ENCODE measurements at places on chromosomes 5 and 9.

- no peak for DNase-seq
Observed at GRCh38 chr5:168317521-168318147, 26.2 kb downstream of the WWC1 start.

DNA sequence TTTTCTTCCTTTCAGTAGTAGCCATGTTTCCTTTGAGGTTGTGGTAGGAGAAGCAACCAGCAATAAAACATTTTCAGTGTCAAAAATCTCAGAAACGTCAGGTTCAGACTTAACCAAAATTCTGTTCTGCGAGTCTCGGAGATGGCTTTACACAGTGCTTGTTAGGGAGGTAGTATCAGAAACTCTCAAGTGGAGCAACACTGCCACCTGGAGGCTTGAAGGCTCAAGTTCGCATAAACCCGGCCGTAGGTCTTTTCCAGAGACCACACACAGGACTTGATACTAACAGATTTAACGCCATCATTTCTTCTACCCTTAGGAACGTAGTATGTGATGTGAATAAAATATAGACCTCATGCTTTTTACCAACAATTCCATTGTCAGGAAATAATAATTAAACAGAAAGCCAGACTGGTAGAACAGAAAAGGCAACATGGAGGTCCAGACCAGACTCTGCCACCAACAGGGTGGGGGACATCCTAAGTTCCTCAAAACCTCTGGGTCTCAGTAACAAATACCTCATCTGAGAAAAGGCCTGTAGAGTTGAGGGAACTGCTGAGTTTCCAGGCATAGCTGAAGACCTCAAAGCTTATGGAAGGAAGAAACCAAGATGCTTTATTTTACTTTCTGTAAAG is 8.5 kb downstream of the PTGER4 start:
- DNase-seq: no peak

DNA sequence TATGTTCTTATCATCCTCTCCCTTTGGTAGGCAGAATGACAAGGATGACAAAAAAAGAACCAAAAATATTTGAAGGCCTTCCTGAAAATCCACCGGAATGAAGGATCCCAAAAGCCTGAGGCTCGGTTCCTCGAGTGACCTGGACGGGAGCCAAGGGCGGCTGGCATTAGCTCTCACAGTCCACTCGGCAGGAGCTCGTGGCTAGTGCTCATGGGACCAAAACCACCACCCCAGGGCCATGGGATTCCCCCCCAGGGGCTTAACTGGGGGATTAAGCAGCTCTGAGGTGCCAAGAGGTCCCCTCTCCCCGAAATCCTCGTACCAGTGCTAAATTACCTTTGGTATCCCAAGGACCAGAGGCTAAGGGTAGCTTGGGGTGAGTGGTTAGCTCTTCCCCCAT is 586 bp upstream of the PDZD2 start:
- no peak for DNase-seq

GRCh38 chr9:133992780-133993634 is 883 bp upstream of the VAV2 start:
- DNase-seq: peak; percentile 44

- DNase-seq: no peak
Observed at GRCh38 chr5:40224421-40224820, 455.3 kb upstream of the PTGER4 start.

GRCh38 chr5:159130871-159131270 is 31.2 kb upstream of the EBF1 start:
- DNase-seq: no peak

DNA sequence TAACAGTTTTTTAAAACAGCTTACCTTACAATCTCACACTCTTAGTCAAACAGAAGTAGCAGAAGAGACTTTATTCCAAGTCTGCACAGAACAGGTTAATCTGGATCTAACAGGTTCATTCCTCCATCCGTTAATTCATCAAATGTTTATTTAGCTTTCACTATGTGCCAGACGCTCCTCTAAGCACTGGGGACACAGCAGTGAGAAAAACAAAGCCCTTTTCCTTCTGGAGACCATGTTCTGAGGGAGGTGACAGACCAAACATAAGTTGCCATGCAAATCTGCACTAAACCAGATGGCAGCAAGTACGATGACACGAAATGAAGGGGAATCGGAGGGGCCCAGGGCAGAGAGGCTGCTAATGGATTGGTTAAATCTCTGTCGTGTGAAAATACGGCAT is 17.1 kb upstream of the GLIPR2 start:
- DNase-seq: no peak

- no peak for DNase-seq
Observed at GRCh38 chr5:43300112-43300511, 13.1 kb downstream of the HMGCS1 start.

- DNase-seq: no peak
Observed at GRCh38 chr5:57431759-57432158, 50.9 kb downstream of the ACTBL2 start.

GRCh38 chr9:91192381-91193086 is 169.2 kb downstream of the AUH start:
- DNase-seq: peak; percentile 64

GRCh38 chr5:55345327-55345726 is 37.5 kb downstream of the MTREX start:
- no peak for DNase-seq

DNA sequence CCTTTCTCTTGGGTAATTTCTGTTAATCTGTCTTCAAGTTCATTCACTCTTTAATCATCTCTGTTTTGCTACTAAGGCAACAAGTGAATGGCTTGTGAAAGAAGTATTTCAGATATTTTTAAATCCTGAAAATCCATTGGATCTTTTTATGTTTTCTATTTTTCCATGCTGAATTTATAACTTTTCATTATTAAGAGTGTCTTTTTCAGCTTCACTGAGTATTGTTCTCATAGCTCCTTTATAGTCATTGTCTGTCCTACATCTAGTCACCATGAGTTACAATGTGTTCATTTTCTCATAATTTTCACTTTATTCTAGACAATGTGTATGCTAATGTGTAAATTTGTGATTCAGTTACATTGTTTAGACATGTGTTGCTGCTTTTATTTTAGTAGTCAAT is 556.4 kb downstream of the TUSC1 start:
- no peak for DNase-seq

GRCh38 chr9:109289931-109290330 is 30.9 kb downstream of the EPB41L4B start:
- no peak for DNase-seq

DNA sequence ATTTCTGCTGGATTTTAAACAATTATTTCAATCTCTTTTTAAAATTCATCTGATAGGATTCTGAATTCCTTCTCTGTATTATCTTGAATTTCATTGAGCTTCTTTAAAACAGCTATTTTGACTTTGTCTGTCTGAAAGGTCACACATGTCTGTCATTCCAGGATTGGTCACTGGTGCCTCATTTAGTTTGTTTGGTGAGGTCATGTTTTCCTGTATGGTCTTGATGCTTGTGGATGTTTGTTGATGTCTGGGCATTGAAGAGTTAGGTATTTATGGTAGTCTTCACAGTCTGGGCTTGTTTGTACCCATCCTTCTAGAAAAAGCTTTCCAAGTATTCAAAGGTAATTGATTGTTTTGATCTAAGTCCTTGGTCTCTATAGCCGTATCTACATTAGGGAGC is 39.1 kb downstream of the DENND4C start:
- DNase-seq: no peak

DNA sequence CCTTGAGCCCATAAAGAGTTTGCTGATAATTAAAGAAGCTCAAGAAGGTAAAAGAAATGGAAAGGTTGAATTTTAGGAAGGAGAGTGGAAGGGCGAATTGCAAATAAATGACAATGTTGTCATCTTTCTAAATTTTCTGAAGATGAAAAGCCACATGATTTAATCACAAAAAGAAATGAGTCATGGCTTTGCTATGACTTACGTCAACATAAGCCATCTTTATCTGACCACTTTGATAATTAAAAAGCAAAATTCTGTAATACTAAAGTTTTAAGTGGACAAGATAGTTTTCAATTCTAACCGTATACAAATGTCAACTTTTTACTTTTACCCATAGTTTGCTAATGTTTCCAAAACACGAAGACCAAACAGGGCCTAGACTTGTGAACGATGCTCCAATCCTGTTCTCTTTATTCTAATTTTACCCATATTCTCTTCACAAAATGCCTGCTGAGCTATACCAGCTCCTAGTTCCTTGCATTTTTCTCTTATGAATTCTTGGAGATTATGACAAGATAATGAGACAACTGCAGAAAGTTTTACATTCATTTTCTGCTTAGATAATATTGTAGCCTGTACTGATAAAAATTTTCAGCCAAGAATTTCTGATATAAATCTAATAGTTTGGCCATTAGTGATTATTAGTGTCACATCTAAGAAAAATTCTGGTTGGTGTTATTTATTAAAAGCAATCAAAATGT is 21.8 kb upstream of the PRUNE2 start:
- DNase-seq: no peak

GRCh38 chr5:140497897-140498296 is 49.6 kb upstream of the EIF4EBP3 start:
- DNase-seq: no peak

- peak; percentile 95 for DNase-seq
Observed at GRCh38 chr9:72365525-72366256, 683 bp upstream of the ZFAND5 start.

DNA sequence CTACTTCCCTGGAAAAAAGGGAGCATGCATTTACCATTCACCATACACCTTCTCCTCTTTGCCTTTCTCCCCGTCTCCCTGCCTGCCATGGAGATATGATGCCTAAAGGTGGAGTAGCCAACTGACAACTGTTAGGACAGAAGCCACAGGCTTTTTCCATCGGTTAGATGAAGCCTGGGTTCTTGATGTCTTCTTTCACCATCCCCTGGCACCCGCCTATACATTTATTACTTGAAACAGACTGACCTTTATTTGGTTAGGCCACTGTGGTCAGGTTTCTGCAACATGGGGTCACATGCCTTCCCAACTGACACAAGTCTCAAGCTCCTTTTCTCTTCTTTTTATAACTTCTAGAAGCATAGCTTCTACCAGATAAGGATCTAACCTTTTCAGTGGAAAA is 7.1 kb downstream of the LCP2 start:
- no peak for DNase-seq

DNA sequence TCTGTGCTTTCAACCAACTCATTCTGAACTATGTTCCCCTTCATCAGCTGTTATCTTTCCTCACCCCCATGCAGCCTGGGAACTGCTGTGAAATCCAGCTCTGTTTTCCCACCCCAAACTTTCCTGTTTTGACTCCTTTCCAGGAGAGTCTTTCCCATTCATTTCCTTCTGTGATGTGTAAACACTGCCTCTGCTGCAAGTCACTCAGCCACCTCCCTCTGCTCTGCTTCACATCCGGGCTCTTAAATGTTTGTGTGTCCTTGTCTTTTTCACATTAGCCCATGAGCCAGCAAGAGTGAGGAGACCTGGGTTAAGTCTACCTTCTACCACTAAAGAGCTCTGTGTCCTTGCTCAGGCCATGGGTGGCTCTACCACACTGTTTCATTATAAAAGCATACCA is 137.5 kb downstream of the ICE1 start:
- DNase-seq: no peak

- no peak for DNase-seq
Observed at GRCh38 chr5:156402387-156402921, 75.5 kb downstream of the SGCD start.

GRCh38 chr9:133780962-133781827 is 43.0 kb upstream of the SARDH start:
- DNase-seq: no peak

DNA sequence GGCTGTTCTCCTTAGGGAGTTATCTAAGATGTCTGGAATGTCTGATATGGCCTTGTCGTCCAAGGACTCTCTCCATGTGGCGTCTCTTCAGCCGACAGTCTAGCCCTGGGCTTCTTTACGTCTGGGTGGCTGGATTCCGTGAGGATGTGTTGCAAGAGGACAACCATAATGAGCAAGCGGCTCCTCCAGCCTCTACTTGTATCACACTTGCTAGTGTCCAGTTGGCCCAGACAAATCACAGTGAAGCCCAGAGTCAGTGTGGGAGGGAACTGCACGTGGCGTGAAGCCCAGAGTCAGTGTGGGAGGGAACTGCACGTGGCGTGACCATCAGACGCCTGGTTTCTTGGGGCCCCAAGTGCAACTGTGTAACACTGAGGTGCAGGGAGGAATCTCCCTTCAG is 61.1 kb downstream of the COL23A1 start:
- no peak for DNase-seq

DNA sequence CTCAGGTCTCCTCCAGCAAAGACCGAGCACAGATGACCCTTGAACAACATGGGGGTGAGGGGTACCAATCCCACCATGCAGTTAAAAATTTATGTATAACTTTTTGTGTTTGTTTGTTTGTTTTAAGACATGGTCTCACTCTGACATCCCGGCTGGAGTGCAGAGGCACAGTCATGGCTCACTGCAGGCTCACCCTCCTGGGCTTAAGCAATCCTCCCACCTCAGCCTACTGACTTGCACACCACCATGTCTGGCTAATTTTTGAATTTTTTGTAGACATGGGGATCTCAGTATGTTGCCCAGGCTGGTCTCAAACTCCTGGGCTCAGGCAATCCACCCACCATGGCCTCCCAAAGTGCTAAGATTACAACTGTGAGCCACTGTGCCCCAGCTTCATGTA is 231.0 kb upstream of the PIK3R1 start:
- DNase-seq: no peak

- no peak for DNase-seq
Observed at GRCh38 chr5:79699763-79700400, 10.2 kb downstream of the CMYA5 start.

DNA sequence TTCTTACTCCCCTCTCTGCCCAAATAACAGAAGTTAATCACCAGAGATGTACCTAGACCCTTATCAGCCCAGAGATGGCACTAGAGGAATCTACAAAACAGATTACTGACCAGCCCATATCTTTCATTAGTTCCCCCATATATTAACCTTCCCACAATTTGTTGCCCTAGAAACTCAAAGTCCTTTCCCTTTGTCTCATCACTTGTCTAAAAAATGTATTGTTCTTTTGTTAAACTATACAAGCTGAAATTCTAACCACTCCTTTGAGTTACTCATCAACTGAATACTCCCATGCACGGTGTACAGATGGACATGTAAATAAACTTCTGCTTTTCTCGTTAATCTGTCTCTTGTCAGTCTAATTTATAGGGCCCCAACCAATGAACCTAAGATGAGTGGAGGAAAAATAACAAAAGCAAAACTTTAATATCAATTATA is 130.9 kb downstream of the CCDC192 start:
- DNase-seq: no peak

DNA sequence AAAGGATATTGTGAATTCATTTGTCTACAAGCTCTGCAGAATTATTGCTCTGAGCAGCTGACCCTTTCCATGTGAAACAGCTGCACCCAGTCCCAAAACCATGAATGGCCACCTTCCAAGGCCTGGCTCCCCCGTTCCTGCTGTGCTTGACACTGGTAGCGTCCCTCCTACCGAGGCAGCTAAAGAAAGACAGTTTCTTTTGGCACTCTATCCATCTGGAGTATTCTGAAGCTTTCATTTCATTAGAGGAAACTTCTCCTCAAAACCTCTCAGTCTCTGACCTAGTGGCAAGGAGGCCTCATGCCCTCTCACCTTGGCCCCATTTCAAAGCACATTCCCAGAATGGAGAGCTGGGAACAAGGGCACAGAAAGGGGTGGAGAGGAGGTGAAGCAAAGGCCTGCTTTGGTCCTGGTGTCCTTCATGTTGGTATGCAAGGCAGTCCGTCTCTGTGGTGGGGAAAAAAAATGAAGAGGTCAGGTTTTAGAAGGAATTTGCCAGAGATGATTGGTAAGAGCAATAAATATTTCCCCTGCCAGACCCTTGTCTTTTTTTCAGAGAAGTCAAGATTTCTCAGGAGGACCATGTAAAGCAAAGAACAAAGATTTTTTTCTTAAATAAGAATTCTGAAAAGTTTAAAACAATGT is 232.0 kb downstream of the RFK start:
- DNase-seq: no peak

GRCh38 chr9:129151469-129151868 is 26.6 kb downstream of the IER5L start:
- DNase-seq: no peak

GRCh38 chr9:82081496-82081895 is 92.9 kb downstream of the SPATA31D1 start:
- DNase-seq: no peak
